Right atrium auricular region (tissue), 2 donors: ENCODE measurements at places on chromosomes 13 and 19. TPM values are rescaled to one million over a fixed set of nuclear protein-coding genes. Genes with fewer than 3 reads are reported as not detected.

DNA sequence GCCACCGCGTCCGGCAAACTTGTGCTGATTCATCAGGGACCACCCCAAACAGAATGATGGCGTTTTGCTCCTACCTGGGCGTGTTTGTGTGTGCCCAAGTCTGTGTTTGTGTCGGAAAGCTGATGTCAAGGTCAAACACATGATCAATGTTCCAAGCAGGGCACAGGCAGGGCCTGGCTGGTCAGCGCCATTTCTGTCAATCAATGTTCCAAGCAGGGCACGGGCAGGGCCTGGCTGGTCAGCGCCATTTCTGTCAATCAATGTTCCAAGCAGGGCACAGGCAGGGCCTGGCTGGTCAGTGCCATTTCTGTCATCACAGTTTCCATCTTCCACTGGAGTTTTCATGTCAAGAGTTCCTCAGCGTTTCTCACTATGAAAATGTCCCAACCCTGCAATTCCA is 14.9 kb upstream of the GRTP1 start:
- no peaks in the 10 kb centered on the region for H3K27me3 ChIP-seq
- DNase-seq = no peak
- H3K4me3 ChIP-seq = no peak overlapping the region
- no peaks in the 10 kb centered on the region for H3K4me1 ChIP-seq
- H3K27ac ChIP-seq = no peak overlapping the region
- H3K36me3 ChIP-seq = no peaks in the 10 kb centered on the region

GRCh38 chr19:3882041-3882384 is 1.5 kb downstream of the ATCAY start:
- H3K27ac ChIP-seq = no peak overlapping the region
- no peaks in the 10 kb centered on the region for H3K36me3 ChIP-seq
- DNase-seq = no peak

Gene POU2F2
- total RNA-seq = 0.11 TPM

DNA sequence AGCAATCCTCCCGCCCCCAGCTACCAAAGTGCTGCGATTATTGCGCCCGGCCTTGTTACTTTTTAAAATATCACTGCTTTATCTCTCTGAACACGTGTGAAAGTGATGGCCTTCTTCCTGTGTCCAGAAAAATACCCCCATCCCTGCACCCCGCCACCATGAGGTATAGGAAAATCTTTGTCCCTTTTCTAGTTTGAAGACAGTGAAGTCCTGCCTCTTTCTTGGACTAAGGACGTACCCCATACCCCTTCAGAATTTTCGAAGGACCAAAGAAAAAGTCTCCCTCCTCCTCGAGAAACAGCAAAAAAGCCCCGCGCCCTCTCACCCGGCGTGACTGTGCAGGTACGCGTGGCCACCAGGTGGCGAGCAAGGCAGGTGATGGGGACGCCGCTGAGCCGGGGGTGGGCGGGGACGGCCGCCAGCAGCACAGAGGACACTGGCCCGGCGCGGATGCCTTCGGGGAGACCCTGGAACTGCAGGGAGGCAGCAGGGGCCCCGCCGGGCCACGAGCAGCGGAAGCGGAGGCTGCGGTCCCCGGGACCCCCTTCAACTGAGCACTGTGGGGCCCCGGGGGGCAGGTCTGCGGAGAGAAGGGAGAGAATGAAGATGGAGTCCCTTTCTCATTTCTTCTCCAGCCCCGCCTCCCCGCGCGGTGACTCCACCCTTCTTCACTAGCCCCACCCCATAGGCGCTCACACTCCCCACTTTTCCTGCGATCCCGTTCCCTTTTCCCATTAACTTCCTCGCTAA is 3.2 kb downstream of the VSIG10L start:
- no peaks in the 10 kb centered on the region for H3K27me3 ChIP-seq
- peak overlapping the region; percentile 46 for H3K27ac ChIP-seq
- DNase-seq = peak; percentile 88
- H3K4me1 ChIP-seq = no peaks in the 10 kb centered on the region
- peak overlapping the region; percentile 46 for H3K4me3 ChIP-seq
- no peaks in the 10 kb centered on the region for H3K36me3 ChIP-seq

DNA sequence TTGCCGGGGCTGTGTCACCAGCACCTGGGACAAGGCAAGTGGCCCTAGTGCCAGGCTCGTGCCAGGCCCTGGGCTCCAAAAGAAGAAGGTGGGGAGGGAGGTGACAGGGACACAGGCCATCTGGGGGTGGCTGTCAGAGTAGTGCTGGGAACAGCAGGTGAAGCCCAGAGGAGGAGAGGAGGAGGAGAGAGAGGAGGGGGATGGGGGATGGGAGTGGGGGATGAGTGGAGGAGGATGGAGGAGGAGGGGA is 18.7 kb downstream of the LSM4 start:
- peaks cover 69% of the 10 kb centered on the region for H3K4me1 ChIP-seq
- no peak for DNase-seq

DNA sequence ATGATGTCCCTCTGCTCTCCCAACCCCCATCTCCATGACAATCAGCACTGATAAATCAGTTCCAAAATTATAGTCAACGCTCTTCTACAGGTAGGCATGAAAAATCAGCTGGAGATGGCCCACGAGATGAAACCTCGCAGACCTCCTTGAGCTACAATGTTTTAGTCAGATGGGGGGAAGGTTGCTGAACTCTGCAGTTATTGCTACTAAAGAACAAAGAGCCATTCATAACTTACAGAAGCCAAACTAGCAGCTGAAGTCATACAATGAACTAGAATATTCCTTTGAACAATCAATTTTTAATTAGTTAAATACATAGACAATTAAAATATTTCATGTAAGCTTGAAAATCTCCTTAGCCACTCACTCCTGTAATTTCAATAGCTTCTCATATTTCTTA is 179.2 kb downstream of the NHLRC3 start:
- no peaks in the 10 kb centered on the region for H3K27me3 ChIP-seq
- H3K4me3 ChIP-seq = no peak overlapping the region
- no peaks in the 10 kb centered on the region for H3K36me3 ChIP-seq
- H3K27ac ChIP-seq = no peak overlapping the region
- no peak for DNase-seq
- H3K4me1 ChIP-seq = no peaks in the 10 kb centered on the region

Gene INAFM1
- total RNA-seq = 1.9 TPM

DNA sequence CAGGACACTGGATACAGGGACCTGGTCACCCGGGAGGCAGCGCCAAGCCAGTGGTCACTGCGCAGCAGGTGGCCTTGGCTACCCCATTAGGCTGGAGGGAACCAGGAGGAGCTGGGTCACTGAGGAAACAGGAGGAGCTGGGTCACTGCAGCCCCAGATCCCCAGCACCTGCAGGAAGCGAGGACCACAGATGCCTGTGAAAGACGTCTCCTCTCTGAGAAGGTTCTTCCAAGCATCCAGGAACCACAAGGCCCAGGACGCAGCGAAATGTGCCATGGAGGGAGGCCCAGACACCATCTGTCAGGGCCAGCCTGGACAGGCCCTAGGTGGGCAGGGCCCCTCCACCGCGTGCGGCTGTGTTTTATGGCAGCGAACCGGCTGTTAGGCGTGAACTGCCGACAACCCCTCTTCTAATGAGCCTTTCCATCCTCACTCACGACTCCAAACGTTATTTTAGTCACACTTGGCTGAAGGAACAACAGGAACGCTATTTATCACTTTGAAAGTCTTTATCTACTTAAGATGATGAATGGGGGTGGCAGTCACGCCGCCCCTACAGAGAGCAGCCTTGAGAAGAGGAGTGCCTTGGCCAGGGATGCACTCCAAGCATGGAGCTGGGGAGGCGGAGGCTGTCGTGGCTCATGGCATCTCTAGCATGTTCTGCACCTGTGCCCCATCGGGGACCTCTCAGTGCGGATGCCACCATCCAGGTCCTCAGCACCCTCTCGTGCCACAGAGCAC is 53.3 kb downstream of the CEBPG start:
- H3K36me3 ChIP-seq = no peaks in the 10 kb centered on the region
- no peaks in the 10 kb centered on the region for H3K27me3 ChIP-seq
- no peak overlapping the region for H3K27ac ChIP-seq
- no peak overlapping the region for H3K4me3 ChIP-seq
- no peak for DNase-seq
- no peaks in the 10 kb centered on the region for H3K4me1 ChIP-seq

Gene TPTE2
- not detected for total RNA-seq

Gene THSD1
- total RNA-seq = 6.5 TPM

Gene RDH8
- total RNA-seq = not detected
